ENCODE measurements at places on chromosomes 5 and 9.
A peak's percentile ranks its signal among the peaks of the same experiment; 100 is the strongest.

DNA sequence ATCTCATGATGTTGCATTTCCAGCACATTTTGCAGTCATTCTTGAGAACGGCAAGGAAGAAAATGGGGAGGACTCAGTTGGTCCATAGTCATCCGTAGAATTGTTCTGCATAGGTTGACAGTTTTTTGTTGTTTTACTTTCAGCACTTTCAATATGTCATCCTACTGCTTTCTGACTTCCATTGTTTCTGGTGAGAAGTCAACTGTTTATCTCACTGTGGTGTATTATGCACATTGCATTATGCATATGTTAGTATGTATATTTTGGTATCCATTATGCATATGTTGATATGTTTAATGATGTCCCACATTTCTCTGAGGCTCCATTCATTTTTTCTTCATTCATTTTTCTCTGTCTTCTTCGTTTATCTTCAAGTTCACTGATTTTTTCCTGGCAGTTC lies 10.5 kb downstream of the ADAMTS16 start:
- DNase-seq = no peak

DNA sequence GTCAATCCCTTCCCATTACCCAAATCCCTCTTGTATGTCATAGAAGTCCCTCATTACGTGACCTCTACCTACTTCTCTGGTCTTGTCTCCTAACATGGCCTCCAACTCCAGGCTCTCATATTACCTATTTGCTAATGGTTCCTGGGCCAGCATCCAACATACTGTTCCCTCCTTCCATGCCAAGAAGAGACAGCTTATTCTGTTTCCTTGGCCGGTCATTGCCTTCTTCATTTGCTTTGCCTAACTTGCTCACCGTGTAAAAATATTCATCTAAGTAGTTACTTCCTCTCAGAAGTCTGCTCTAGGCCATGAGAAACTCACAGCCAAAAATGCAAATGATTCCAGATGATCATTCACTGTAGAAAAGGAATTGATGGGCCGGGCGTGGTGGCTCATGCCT lies 8.9 kb upstream of the IL6ST start:
- DNase-seq = no peak

DNA sequence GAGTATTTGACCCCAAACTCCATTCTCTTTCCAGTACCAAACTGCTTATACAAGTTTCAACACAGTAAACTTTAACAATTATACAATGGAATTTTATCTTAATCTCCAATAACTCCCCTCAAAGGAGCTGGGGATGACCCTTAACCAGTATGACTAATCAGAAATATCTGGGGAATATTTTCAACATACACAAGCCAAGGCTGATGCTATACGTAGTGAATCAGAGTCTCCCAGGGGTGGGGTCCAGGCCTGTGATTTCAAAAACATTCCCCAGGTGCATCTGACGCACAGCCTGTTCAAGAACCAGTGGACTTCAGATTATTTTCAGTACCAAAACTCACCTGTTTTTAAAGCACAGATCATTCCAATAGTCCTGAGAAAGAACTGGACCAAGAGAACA lies 11.8 kb upstream of the SEMA5A start:
- no peak for DNase-seq

DNA sequence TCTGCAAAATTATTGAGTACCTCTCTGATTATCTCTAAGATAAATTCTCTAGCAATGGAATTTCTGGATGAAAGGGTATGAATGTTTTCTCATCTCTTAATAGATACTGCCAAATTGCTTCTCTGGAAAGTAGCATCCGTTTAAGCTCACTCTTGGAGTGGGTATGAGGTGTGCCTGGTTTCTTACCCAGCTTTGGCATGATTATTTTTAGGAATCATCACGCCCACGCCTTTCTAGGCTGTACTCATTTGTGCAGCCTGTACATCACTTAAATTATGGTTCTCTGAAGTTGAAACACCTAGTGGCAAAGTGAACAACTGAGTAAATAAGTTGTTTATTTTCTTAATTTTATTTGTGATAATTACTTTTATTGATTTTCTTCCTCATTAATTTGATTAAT lies 156.5 kb upstream of the IL12B start:
- no peak for DNase-seq

GRCh38 chr9:86413971-86414880 lies 60.0 kb upstream of the TUT7 start:
- DNase-seq = peak; percentile 21

DNA sequence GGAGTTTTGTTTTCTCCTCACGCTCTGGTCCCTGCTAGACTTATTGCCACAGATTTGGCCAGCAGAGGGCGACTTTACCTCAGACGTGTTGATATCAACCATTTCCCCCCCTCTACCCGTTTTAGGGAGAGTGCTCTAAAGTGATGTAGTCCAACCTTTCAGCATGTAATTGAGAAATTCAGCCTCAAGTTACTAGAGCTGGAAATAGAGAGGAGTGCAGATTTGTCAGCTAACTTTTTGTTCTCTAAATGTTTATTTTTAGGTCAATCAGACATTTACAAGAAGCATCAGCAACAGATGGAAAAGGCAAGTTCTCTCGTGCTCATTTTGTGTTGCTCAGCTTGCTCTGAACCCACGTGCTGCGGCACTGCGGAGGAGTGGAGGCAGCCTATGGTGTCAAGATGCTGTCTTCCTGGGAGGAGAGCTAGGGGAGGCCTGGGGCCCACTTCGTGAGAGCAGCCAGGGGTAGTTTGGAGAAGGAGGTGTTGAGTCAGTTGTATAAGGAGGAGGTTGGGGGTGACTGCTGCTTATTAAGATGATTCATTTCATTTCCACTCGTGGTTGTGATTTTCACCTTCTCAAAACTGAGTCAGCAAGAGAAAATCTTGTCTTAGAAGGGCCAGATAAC lies 53.6 kb downstream of the GPR107 start:
- peak; percentile 87 for DNase-seq

- DNase-seq = peak; percentile 14
Measured at GRCh38 chr9:121700165-121700831, 48.9 kb downstream of the DAB2IP start.

GRCh38 chr9:88197781-88198340 lies 59.6 kb upstream of the SPATA31C2 start:
- no peak for DNase-seq

- no peak for DNase-seq
Measured at GRCh38 chr9:117268847-117269446, 145.9 kb downstream of the ASTN2 start.

GRCh38 chr5:179720222-179720621 lies 12.4 kb upstream of the MAML1 start:
- DNase-seq = no peak

GRCh38 chr5:10666531-10667299 lies 94.3 kb downstream of the DAP start:
- DNase-seq = no peak

DNA sequence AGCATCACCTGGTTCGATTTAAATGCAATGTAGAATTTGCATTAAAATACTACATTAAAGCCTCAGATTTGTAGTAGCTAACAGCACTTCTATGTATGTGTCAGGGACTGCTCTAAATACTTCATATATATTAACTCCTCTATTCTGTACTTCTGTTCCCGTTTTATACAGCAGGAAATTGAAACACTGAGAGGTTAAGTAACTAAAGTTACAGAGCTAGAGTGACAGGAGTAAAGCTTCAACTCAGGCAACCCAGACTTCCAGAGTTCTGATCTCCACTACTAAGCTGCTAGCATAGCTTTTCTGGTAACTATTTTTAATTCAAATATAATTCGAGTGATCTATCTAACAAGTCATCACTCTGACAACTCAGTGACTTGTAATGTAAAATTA lies 619 bp upstream of the APC start:
- no peak for DNase-seq

DNA sequence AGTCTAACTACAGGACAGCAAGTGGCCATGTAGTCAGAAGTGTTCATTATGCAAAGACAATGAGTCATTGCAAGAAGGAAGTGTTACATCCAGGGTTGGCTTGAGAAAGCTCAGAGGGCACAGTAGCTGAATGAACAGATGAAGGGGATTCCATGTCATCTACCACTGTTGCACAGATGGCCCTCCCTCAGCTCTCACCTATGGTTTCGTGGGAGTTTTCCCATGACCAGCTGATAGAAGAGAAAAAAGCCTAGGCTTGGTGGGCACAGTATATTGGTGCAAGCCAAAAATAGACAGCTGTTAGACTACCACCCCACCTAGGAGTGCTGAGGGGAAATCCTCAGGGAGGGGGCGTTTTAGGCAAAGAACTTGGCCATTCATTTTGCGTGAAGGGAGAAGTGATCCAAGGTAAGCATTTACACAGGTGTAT lies 217.0 kb downstream of the DMRT2 start:
- no peak for DNase-seq

GRCh38 chr5:143201589-143201988 lies 201.9 kb downstream of the NR3C1 start:
- DNase-seq = no peak

- DNase-seq = no peak
Measured at GRCh38 chr5:81794226-81794625, 43.3 kb upstream of the SSBP2 start.

- DNase-seq = no peak
Measured at GRCh38 chr5:54159153-54159892, 151.1 kb downstream of the ARL15 start.

GRCh38 chr5:106822851-106823250 lies 847.9 kb downstream of the EFNA5 start:
- no peak for DNase-seq

GRCh38 chr5:52709167-52709925 lies 78.4 kb upstream of the ITGA1 start:
- peak; percentile 77 for DNase-seq

DNA sequence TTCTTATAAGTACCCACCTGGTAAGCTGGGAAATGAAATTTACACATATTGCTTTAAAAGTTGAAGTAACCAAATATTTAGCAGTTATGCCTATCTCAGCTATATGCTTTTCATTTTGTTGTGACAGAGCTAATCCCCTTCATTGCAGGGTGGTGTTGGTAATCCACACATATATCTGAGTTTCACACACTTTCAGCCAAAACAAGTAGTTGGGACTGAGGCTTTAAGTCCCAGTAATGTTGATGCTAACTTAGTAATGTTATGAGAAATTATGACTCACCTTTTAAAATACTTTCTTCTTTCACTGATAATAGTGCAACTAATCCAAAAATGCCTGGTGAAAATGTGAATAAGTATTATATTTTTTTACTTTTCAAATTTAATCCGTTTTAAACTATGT lies 19.2 kb upstream of the RICTOR start:
- DNase-seq = no peak

GRCh38 chr9:91282292-91282691 lies 79.4 kb downstream of the AUH start:
- DNase-seq = no peak

- DNase-seq = no peak
Measured at GRCh38 chr5:169628892-169629291, 8.2 kb upstream of the DOCK2 start.

DNA sequence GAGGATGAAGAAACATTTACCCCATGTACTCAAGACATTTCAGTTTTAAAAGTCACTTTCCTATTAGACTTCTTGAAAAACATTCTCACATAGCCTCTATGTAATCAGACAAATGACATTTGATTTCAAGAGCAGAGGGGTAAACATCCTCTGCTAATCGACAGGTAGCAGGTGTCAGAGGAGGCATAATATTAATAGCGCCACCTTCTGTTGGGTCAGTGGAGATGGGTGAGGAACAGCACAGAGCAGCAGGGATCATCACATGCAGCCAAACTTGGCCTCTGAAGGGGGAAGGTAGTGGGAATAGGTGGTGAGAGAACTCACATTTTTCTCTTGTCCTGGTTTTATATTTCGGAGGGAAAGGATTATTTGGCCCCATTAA lies 3.3 kb upstream of the LSM11 start:
- peak; percentile 55 for DNase-seq

- DNase-seq = no peak
Measured at GRCh38 chr9:10032166-10032565, 580.6 kb downstream of the PTPRD start.

DNA sequence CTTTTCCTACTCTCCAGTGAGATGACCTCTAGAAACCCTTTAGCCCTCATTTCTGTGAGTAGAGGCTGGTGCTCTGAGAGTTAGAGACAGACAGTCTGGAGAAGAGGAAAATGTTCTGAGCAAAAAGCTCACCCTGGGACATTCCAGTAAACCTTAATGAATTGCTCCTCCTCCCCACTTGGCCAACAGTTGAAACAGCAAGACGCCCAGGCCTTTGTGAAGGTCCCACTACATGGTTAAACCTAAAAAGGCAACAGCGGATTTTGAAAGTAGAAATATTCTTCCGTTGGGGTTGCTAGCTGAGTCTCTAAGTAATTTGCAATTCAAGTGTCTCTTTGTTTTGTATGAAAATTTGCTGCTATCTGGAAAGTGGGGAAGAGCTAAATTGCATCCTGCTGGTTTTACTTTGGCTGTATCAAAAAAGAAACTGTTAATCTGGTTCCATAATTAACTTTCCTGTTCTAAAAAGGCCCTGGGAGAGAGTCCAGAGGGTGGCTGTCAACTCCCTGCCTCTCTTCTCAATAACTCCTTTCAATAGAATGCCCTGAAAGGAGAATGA lies 63.8 kb downstream of the ATP10B start:
- no peak for DNase-seq

- no peak for DNase-seq
Measured at GRCh38 chr9:76150013-76150412, 244.2 kb downstream of the RFK start.

DNA sequence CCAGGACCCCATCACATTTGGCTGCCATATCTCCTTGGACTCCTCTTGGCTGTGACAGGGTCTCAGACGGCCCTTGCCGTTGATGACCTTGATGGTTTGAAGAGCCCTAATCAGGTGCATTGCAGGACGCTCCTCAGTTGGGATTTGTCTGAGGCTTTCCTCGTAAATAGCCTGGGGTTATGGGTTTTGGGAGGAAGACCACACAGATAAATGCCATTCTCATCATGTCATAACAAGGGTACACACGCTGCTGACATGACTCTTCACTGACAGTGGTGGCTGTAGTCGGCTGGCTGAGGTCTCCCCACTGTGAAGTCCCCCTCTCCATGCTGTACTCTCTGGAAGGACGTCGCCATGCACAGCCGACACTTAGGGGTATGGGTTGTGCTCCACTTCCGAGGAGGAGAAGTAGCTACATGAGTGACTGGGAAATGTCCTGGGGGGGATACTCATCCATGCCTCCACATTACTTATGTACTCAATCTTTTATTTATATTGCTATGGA lies 42.9 kb upstream of the SPTLC1 start:
- DNase-seq = no peak

GRCh38 chr9:16612627-16613026 lies 257.8 kb downstream of the BNC2 start:
- no peak for DNase-seq

GRCh38 chr5:95951916-95952315 lies 9.7 kb downstream of the ELL2 start:
- DNase-seq = no peak

Measured in activated CD4-positive, alpha-beta T cell treated with anti-CD3 and anti-CD28 coated beads, Interleukin-10, Interleukin-2, amounts not matched to agents 100 ng/mL and 50 ng/mL, durations not matched to agents 16 hours and 8 hours (primary cell).